ENCODE measurements at places on chromosomes 2 and 18.
A peak's percentile ranks its signal among the peaks of the same experiment; 100 is the strongest.

DNA sequence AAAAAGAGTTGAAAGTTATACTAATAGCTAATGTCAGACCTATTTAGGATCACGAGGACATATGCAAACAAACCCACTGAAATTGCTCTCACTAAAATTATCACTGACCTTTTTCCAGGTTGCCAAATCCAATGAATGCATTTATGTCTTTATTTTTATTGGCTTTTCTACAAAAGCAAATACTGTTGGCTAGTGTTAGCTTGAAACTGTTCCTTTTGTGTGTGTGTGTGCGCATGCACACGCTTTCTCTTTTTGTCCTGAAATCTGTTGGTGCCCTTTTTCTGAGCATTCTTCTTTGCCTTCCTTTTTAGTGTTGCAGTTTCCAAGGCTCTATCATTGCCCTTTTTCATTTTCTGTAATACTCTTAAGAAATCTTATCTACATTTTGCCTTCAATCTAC is 1269.2 kb downstream of the LRP1B start:
- DNase-seq = no peak

DNA sequence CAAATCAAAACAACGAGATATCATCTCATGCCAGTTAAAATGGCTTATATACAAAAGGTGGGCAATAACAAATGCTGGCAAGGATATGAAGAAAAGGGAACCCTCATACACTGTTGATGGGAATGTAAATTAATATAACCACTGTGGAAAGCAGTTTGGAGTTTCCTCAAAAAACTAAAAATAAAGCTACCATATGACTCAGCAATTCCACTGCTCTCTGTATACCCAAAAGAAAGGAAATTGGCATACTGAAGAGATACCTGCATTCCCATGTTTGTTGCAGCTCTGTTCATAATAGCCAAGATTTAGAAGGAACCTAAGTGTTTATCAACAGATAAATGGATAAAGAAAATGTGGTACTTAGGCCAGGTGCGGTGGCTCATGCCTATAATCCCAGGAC is 124.8 kb downstream of the MSTN start:
- no peak for DNase-seq

DNA sequence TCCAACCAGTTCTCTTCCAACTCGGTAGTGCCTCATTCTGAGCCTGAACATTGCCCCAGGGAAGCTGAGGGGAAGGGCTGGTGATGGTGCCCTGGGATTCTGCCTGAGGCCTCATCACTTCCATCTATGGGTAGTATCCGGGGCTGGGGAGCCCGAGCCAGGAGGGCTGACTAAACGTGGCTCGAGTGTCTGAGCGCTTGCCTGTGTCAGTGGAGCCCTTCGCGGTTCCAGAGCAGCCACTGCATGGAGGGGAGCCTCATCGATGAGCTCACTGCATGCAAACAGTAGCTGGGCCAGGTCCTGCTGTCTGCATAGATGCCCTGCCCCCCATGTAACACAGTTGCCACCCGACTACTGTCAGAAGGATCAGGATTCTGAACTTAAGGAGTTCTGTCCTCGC is 129.3 kb downstream of the GLI2 start:
- DNase-seq = no peak

- no peak for DNase-seq
Measured at GRCh38 chr2:46188041-46188716, 109.0 kb upstream of the EPAS1 start.

GRCh38 chr18:59748628-59749360 is 51.6 kb upstream of the CCBE1 start:
- DNase-seq = no peak

DNA sequence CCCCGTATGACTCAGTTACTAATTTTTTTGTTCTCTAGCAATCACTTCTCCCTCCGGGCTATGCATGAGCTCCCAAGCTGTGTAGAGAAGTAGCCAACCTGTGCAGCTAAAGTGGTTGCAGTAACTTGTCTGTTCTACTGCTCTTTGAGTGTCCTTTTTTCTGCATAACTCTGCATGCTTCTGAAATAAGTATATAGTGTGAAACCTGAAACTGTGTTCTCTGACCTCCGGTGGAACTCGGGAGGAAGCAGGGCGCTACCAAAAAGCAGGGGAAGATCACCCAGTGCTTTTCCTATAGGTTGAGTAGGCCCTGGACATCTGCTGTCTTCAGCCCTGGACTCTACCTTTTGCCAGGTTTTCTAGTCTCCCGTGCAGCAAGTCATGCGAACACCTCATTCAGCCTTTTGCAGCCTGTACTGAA is 47.8 kb downstream of the PHLPP1 start:
- no peak for DNase-seq

DNA sequence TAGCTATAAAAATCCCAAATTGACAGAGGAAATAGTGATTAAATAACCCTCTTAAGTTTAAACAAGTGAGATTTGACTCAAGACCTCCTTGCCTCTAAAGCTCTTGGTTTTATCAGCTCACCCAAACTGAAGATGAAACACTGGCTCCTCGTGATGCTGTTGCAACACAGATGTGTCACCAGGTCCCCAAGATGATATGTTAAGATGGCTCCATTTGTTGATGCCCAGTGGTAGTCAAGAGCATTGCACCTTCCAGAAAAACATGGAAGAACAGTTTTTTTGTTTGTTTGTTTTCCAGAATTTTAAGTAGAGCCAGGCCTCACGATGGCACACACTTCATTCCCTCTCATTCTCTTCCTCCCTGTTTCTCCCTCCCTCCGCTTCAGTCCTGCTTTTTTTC is 399.8 kb downstream of the TXNL1 start:
- DNase-seq = no peak

GRCh38 chr18:58097121-58097906 is 53.3 kb downstream of the NEDD4L start:
- DNase-seq = no peak

DNA sequence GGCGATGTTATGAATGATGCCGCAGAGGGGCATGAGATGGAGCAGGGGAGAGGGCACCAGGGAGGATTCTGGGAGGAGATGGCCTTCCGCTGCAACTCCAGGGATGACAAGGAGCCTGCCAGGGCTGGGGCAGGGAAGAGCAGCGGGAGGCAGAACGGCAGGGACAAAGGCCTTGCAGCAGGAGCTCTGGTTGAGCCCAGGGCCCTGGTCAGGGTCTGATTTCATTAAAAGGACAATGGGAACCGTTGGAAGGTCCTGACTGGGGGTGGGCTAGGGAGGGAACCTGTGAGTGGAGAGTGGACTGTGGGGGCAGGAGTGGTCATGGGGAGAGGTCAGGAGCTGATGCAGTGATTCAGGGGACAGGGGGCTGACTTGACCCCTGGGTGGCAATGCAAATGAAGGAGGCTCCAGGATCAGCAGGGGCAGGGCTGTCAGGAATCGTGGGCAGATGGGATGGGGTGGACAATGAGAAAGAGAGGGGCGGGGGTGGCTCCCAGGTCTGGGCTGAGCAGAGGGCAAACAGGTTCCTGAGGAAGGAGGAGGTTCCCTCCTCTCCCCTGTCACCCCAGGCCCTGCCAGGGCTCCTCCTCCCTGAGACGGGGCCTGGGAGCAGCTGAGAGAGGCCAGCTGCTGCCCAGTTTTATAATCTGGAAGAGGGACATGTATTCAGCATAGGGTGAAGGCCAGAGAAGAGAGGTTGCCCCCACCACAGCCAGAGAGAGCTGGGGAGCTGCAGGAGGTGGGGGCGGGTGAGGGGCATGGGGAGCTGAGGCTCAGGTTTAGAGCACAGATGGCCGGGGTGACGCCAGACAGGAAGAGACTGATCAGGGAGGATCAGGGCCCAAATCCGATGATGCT is 7.3 kb upstream of the DUSP2 start:
- peak; percentile 63 for DNase-seq

DNA sequence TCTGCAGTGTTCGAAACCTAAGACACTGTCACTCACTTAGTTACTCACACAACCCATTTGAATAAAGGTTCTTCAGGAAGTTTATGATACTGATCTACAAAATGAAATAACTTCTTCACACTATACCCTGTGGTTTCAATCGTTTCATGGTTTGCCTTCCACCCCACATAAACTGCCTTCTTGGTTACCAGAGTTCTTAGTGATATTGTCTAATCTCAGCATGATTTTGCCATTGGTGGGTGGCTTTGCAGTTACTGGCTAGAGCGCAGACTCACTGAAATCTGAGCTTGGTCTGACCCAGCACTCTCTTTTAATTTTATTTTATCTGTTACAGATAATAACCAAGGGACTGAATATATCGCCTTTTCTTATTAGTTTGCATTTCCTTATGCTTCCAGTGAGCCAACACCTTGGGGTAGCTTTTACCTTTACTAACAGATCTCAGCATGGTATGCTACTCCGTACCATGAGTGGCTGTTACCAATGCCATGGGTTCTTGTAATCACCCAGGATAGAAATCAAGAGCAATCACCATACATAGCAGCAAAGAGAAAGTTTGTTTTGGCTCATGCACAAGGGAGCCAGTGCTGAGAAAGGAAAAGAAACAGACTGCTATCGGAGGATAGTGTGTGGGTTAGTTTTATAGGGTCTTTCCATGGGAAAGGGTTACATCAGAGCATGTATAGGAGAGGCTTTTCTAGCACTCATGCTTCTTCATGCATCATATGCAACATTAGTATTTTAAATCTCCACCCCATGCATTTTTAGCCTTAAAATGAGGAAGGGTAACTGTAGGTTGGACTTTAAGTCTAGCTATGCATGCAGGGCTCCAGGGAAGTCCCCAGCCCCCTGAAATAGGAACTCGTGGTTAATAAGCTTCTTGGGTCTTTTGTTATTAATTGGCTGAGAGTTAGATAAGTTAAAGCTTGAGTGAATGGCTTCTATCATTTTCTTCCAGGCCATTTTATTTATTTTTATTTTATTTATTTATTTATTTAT is 33.3 kb downstream of the ANXA4 start:
- DNase-seq = no peak

GRCh38 chr2:33432871-33433270 is 43.6 kb upstream of the RASGRP3 start:
- DNase-seq = no peak

DNA sequence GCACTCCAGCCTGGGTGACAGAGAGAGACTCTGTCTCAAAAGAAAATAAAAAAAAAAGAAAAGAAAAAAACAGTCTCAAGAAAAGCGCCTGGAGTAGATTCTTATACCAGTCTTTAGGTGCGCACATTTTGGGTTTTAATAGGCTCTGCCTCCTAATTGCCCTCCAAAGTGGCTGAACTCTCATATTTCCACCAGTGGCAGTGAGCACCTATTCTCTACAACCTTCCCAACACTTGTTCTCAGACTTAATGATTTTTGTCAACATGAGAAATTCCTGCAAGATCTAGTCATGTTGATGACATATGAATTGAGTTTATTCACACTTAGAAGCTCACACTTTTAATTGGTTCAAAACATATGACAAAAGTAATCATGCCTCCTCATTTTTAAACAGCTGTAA is 39.0 kb downstream of the PLB1 start:
- DNase-seq = no peak

DNA sequence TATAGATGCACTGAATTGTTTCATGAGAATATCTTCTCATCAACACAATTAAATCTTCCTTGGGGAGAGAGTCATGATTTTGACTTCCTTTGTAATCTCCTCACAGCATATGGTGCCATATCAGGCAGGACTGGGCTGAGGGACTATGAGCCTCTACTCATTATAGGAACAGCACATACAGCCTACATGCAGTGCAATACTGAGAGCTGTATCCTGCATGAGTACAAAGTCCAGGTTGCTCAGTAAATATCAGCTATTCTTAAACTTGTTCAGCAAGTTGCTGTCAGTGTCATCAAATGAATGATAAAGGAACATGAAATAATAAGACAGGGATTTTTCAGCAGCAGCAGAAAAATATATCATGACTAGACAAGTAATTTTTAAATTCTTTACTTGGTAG is 10.8 kb downstream of the DLGAP1 start:
- DNase-seq = no peak

- DNase-seq = no peak
Measured at GRCh38 chr18:68604256-68604655, 110.7 kb downstream of the TMX3 start.

GRCh38 chr2:210762604-210763588 is 206.5 kb downstream of the CPS1 start:
- DNase-seq = no peak

- no peak for DNase-seq
Measured at GRCh38 chr2:120132190-120132589, 91.0 kb downstream of the TMEM185B start.

GRCh38 chr2:171347591-171348032 is 86.2 kb downstream of the METTL8 start:
- no peak for DNase-seq

GRCh38 chr2:205091411-205091810 is 546.1 kb downstream of the PARD3B start:
- no peak for DNase-seq

- DNase-seq = no peak
Measured at GRCh38 chr18:37322492-37323035, 243.0 kb downstream of the CELF4 start.
